Body of pancreas (tissue), 4 donors: ENCODE measurements at places on chromosomes 12 and 14.
A peak's percentile ranks its signal among the peaks of the same experiment; 100 is the strongest.

DNA sequence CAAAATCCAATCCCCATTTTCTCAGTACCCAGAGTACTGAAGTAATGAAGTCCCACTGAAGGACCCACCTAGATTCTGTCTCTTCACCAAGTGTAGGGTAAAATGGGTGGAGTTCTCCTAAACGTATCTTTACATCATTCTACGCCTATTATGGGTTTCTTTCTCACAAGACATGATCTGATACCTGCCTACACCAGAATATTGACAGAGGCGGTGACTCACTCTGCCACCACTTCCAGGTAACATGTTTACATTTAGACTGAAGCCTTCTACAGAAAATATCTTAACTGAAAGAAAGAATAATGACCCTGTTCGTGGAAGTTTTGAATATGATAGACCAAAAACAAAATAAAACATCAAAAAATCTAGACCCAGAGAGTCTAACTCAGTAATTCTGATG is 89.8 kb downstream of the BTG1 start:
- DNase-seq: peak; percentile 52

DNA sequence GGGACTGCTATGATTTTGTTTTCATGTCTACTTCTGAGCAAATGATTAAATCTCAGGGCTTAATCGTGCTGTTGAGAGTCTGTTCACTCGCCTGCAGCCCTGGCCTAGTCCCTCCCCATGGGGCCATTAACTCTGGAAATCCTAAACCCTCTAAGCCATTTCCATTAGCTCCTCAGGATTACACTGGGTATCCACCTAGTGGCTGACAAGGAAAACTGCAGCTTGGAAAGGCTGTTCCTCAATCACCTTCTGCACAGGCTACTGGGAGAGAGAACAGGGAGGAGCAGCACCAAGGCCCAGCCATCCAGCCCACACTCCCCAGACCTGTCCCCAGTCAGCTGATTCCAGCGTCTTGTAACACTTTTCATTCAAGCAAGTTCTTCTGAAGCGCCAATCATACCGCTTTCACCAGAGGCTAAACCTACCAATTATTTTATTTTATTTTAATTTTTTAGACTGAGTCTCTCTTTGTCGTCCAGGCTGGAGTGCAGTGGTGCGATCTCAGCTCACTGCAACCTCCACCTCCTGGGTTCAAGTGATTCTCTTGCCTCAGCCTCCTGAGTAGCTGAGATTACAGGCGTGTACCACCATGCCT is 48.7 kb downstream of the NEUROD4 start:
- peak; percentile 37 for DNase-seq

DNA sequence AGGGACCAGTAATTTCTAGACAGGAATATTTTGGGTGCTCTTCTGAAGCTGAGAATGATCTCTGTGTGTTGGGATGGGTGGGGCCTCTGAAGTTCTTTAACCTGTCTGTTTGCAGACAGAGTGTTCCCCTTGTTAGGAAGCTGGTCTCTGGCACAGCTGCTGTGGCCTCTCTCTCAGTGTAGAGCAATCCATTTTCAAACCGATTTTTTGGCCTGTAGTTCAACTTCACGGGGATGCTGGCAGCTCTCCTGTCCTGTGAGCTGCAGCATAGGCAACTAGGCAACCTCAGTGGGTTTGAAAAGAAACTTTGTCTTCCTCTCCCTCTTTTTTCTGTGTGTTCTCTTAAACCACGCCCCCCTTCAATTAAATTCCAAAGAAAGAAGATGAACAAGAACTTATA is 69.1 kb downstream of the SMOC1 start:
- DNase-seq: no peak

DNA sequence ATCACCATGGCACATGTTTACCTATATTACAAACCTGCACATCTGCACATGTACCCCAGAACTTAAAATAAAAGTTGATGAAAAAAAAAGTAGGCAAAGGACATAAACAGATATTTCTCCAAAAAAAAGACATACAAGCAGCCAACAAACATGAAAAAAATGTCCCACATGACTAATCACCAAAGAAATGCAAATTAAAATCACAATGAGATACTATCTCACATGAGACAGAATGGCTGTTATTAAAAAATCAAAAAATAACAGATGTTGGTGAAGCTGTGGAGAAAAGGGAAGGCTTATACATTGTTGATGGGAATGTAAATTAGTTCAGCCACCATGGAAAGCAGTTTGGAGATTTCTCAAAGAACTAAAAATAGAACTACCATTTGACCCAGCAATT is 68.0 kb upstream of the FAR2 start:
- DNase-seq: no peak

- no peak for DNase-seq
Observed at GRCh38 chr14:35355981-35356841, 48.3 kb downstream of the NFKBIA start.

DNA sequence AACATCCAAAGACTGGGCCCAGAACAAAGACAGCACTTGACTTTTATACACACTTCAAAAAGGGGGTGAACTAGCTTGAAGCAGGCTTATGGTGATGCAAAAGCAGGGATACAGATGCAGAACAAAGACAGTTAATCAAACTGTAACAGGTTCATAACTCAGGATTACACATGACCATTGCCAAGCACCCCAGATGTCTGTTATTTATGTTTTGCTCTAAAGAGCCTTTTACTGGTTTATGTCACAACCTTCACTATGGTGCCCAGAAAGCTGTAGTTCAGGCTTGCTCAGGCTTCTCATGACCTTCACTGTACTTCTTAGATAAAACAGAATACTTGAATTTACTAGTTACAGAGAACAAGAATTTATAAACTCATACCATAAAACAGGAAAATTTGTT is 31.7 kb upstream of the SLC38A4 start:
- no peak for DNase-seq

GRCh38 chr14:63205866-63206265 is 1.6 kb downstream of the RHOJ start:
- DNase-seq: no peak

- no peak for DNase-seq
Observed at GRCh38 chr12:17062267-17063036, 456.5 kb upstream of the LMO3 start.

DNA sequence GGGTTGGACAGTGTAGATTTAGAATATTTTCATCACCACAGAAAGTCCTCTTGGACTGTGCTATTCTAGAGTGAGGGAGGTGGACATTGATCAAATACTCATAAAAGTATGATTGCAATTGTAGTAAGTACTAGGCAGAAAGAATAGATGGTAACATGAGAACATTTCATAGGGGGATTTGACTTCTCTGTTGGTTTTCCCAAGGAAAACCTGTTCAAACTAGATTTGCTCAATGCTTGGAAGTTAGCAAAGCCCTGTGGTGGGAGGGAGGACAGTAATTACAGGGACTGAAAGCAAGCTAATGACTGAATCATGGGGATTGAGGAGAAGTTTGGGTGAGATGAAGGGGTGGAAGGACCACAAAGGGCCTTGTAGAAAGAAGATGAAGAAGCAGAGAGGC is 24.4 kb upstream of the EID3 start:
- no peak for DNase-seq

DNA sequence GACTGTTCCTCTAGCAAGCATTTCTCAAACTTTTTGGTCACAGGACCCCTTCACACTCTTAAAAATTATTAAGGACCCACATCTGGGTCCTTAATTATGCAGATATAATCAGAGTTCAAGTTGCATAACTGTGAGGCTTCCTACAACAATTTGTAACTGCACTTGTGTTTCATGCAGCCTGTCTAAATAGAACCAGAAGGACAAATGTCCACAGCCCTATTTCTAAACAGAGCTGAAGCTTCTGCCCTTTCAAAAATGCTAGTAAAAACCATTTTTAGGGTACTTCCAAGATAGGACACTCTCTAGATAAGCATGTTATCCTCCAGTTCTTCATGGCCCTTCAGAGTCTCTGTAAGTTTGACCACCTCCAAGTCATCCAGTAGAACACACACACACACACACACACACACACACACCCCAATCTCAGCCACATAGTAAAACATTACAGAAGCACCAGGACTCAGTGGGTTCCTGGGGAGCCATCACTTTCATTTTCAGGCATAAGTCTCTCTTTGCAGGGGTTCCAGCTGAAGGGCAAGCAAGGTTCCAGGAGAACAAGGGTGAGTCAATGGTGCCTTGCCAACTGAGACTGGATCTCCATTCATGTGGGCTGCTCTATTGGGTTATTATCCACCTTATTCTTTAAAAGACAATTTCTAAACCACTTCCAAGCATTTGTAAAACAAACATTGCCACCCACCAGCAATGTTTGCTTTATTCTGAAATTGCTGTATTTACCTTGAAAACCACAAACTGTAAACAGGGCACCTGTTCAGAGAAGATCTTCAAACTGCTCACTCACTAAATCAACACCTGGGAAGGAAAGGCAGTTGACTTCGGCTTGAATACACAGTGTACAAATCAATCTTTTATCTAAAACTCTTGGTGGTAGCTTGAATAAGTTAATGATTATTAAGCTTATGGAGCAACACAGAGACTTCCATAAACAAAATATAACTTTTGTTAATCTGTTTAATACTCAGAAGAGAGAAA is 64.1 kb downstream of the ITPR2 start:
- DNase-seq: peak; percentile 57
